ENCODE measurements at places on chromosomes 6 and 20. TPM values are rescaled to one million over a fixed set of nuclear protein-coding genes. Genes with fewer than 3 reads are reported as not detected.

DNA sequence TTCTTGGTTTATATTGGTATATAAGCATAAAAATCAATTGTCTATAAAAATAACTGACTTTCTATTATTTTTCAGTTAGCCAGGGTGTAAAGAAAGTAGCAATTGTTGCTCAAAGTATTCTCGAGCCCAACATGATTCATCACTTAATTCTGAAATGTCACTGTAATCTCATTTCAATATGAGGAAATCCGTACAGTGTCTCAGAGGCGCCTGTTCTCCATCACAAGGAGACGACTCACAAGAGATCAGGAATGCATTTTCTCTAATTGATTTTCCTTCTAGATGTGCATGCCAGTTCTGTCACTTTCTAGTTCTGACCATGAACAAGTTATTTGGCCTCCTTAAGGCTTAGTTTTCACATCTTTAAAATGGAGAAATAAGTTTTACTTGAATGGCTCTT lies 753.1 kb downstream of the MAFB start:
- H3K4me1 ChIP-seq: no peaks in the 10 kb centered on the region
- no peak for DNase-seq
- no peaks in the 10 kb centered on the region for H3K27me3 ChIP-seq
- no peak overlapping the region for H3K27ac ChIP-seq
- H3K4me3 ChIP-seq: no peak overlapping the region

DNA sequence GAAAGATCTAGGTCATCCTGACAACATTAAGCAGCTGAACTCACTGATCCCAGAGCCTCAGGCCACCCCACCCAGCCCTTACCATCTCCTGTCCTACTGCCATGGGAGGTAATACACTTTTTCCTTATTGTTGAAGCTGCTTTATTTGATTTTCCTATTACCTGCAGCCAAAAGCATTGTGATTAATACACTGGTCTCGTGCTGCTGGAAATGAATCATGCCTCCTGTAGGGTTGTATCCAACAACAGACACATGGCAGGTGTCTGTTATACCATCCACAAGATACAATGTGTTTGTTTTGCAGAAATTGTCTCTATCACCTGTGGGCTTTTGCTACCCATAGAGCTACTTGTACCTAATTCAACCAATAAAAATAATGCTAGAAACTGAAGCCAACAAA lies 34.2 kb downstream of the MYLIP start:
- no peaks in the 10 kb centered on the region for H3K27me3 ChIP-seq
- no peak overlapping the region for H3K4me3 ChIP-seq
- no peak for DNase-seq
- H3K36me3 ChIP-seq: no peaks in the 10 kb centered on the region
- H3K27ac ChIP-seq: no peak overlapping the region
- H3K4me1 ChIP-seq: peaks cover 14% of the 10 kb centered on the region

GRCh38 chr6:131167773-131168172 lies 32.5 kb downstream of the AKAP7 start:
- H3K27ac ChIP-seq: no peak overlapping the region
- 0 out of 2 replicates have a peak, but pooled peaks cover 3% of the 10 kb centered on the region for H3K36me3 ChIP-seq
- no peak for DNase-seq
- no peak overlapping the region for H3K4me3 ChIP-seq

DNA sequence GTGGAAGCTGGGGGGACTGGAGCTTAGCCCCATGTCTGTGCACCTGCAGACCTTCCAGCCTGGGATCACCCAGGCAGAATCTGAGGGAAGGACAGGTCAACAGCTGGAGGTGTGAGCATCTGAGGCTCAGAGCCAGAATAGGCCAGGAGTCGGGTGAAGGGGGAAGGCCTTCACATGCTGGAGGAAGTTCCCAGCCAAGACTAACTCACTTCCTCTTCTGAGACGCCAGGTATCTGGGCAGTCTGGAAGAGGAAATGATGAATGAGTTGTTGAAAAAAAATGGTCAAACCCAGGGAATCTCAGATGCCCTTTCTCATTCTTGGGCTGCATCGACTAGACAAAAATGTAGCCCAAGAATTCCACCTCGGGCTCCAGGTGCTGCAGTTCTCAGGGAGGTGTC lies 73.6 kb upstream of the TIAM2 start:
- DNase-seq: no peak
- no peaks in the 10 kb centered on the region for H3K36me3 ChIP-seq
- H3K27me3 ChIP-seq: no peaks in the 10 kb centered on the region
- no peak overlapping the region for H3K27ac ChIP-seq

DNA sequence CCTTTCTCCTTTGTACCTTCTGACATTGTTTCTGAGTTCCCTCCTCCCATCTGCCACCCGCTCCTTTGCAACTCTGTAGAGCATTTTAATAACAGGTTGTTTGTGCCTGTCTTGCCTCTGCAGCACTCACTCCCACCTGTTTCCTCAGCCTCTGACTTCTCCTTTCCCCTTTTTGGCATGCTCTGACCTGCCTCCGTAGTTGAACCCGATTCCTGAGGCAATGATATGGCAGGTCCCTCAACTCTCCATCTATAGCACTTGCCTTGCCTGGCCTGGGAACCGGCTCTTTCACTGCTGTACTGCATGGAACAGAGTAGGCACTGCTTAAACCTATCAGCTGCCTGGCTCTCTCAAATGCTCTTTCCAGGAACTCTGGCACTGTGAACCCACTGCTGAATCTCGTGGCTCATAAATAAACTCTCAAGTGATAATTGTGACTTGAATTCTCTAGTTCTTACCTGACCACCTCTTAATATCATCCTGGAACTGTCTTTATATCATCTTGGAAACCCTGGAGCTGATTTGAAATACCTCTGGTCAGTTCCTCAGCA lies 50.3 kb downstream of the UTRN start:
- no peak for DNase-seq
- H3K4me1 ChIP-seq: peaks cover 75% of the 10 kb centered on the region

Gene NTSR1
- total RNA-seq: 0.57 TPM

Gene MTFR2
- 8.5 TPM for total RNA-seq

Data from WTC11 (cell line).